ENCODE measurements at places on chromosomes 13 and 19.
A peak's percentile ranks its signal among the peaks of the same experiment; 100 is the strongest.

DNA sequence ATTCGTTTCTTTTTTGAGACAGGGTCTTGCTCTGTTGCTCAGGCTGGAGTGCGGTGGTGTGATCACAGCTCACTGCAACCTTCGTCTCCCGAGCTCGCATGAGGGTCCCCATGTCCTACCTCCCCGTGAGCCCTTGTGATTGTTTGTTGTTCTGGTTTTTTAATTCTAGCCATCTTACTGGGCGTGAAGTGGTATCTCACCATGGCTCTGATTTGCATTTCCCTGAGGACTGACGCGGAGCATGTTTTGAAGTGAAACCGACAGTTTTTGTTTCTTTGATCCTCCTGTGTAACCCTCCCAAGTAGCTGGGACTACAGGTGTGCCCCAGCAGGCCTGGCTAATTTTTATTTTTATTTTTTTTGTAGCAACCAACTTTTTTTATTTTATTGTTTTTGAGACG is 21.7 kb downstream of the GNG7 start:
- no peak for DNase-seq

GRCh38 chr13:46953941-46954340 is 57.1 kb upstream of the HTR2A start:
- DNase-seq, result no peak

- DNase-seq, result no peak
Measured at GRCh38 chr13:109166804-109167203, 537.4 kb downstream of the MYO16 start.

DNA sequence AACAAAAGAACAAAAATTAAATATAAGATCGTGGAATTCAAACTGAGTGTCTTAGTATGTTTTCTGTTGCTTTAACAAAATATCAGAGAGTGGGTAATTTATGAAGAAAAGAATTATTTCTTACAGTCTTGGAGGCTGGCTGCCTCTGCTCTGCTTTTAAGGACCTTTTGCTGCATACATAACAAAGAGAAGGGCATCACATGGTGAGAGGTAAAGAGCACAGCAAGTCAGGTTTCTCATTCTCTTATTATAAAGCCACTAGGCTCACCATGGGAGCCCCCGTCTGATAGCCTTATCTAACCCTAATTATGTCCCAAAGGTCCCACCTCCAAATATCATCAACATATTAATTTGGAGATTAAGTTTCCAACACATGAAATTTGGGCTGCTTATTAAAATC is 231.3 kb downstream of the SLITRK6 start:
- DNase-seq, result no peak

DNA sequence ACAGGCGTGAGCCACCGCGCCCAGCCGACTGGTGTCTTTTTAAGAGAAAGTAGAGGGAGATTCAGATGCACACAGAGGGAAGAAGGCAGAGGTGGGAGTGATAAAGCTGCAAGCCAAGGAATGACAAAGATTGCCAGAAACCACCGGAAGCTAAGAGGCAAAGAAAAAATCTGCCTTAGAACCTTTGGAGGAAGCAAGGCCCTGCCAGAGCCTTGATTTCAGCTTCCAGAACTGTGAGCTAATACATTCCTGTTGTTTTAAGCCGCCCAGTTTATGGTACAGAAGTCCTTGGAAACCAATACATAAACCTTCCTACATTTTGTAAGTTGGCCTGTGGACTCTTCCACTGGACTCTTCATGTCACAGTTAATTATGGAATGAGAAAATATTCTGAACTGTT is 71.7 kb upstream of the SOX21 start:
- no peak for DNase-seq

GRCh38 chr13:25588336-25589060 is 216.7 kb downstream of the ATP8A2 start:
- no peak for DNase-seq

DNA sequence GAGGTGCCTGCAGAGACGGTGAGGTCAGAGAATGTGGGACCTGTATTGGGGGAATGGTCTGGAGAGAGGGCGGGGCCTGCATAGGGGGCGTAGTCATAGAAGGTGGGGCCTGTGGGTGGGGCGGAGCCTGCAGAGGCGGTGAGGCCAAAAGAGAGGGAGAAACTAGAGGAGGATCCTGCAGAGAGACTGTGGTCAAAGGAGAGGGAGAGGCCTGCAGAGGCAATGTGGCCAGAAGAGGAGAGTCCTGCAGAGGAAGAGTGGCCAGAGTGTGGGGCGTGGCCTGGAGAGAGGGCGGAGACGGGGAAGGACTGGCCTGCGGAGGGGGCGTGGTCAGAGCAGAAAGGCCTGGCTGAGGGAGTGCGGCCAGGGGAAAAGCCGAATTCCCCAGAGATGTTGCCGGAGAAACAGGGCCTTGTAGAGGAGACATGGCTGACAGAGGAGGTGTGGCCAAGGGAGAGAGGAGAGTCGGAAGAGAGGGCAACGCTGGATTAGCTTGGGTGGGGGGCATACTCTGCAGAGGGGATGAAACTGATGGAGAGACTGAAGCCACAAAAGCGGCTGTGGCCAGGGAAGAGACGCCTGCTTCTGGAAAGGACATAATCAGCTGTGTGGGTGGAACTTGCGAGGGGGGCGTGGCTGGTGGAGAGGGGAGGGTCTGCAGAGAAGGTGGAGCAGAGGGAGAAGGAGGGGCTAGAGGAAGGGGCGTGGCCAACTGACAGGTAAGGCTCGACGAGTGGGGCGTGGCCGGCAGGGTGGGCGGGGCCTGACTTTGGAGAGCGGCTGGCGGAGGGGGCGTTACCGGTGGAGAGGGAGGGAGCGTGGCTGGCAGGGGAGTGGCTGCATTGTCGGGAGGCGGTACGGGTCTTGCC is 2.5 kb downstream of the PRR36 start:
- peak; percentile 72 for DNase-seq

DNA sequence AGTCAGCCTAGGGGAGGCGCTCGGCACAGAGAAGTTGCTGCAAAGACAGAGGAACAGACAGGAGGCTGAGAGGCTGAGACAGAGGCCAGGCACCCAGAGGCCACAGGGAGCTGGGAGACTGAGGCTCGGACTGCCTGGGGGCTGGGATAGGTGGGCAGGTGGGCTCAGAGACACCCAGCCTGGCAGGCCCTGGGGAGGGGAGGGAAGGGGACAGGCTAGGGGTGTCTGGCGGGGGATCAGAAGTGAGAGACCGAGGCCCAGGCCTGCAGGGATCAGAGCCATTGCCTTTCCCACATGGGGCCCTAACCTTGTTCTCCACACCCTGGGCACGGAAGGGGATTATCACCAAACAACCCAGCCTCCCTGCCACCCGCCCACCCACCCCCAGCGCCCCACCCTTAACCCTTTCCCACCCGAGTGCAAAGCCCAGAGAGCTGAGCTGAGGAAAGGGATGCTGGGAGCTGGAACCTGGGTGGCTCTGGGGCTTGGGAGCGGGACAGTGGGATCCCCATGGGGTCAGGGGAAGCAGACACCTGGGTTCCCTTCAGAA is 1.3 kb downstream of the NTN5 start:
- DNase-seq, result no peak

GRCh38 chr19:43765109-43765876 is 10.5 kb upstream of the SMG9 start:
- peak; percentile 63 for DNase-seq

DNA sequence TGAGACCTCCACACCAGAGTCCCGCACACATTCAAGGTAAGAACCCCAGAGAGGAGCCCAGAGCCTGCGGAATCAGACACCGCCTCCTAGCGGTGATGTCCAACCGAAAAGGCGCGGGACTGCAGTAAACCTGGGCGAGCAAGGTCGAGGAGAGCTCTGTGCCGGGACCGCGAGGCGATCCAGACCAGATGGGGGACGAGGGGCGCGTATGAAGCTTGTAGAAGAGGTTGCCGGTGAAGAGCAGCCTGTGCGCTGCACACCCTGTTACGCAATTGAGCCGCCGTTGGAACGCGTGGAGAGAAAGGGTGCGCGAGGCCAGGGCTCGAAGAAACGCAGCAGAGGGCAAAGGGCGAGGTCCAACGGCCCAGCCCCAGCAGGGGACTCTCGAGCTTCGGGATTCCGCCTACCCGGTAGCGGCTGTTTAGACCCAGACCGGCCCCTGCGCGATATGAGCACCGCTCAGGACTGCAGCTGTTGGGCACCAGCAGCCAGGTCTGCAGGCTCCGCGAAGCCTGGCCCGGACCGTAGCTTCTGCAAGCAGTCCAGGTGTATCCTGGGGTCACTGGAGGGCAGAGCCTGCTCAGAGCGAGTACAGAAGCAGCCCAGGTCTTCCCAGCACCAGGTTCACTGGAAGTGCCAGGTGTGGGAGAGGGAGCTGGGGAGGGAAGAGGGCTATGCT is 65.9 kb upstream of the ZNF599 start:
- DNase-seq, result no peak

DNA sequence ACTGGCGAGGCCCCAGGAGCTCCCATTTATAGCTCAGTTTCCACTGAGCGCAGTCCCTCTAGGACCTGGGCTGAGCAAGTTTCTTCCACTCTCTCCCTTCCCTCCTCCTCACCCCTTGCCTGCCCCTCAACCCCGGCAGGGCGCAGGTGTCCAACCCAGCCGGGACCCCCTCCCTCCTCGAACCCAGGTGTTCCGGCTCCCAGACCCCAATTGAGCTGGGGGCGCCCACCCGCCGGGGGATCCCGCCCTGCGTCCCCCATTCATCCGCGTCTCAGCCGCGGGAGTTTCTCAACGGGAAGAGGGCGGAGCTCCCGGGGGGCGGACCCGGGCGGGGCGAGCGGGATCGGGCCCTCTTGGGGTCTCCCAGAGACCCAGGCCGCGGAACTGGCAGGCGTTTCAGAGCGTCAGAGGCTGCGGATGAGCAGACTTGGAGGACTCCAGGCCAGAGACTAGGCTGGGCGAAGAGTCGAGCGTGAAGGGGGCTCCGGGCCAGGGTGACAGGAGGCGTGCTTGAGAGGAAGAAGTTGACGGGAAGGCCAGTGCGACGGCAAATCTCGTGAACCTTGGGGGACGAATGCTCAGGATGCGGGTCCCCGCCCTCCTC is at the start of gene KIRREL2:
KIRREL2 (plus strand) TSS at position 366 of the 604 bp plus-strand sequence; CDS start at position 575, 209 bp downstream.
- DNase-seq, result no peak

GRCh38 chr13:105928048-105928447 is 607.4 kb downstream of the EFNB2 start:
- no peak for DNase-seq

- DNase-seq, result no peak
Measured at GRCh38 chr13:47546391-47547225, 454.5 kb downstream of the SUCLA2 start.

DNA sequence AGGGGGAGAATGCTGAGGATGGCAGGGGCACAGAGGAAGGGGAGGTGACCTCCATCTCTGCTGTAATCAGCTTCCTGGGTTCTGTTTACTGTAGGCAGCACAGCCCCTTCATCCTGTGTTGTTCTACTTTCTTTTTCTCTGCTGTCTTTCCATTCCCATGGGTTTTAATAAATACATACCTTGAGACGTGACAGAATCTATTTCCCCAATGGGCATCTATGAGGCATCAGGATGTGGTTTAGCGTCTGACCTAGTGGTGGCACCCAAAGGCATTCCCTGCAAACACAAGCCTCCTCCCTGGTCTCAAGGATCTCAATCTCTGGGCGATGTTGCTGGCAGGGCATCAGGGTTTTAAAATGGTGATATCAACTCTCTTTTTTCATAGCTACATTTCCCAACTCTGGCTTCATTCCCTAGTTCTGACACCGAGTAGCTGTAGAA is 60.8 kb downstream of the ALOX5AP start:
- no peak for DNase-seq

DNA sequence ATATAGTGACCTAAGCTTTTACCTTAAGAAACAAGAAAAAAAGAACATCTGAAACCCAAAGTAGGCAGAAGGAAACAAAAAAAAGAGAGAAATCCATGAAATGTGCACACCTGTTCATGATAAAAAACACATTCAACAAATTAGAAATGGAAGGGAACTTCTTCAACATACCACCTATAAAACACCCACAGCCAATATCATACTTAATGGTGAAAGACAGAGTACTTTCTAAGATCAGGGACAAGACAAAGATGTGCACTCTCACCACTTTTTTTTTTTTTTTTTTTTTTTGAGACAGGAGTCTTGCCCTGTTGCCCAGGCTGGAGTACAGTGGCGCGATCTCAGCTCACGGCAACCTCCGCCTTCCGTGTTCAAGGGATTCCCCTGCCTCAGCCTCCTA is 29.2 kb downstream of the ZNF45 start:
- DNase-seq, result no peak

- no peak for DNase-seq
Measured at GRCh38 chr13:39682310-39682709, 26.8 kb downstream of the COG6 start.

GRCh38 chr19:39342647-39343305 is 555 bp downstream of the SAMD4B start:
- no peak for DNase-seq

DNA sequence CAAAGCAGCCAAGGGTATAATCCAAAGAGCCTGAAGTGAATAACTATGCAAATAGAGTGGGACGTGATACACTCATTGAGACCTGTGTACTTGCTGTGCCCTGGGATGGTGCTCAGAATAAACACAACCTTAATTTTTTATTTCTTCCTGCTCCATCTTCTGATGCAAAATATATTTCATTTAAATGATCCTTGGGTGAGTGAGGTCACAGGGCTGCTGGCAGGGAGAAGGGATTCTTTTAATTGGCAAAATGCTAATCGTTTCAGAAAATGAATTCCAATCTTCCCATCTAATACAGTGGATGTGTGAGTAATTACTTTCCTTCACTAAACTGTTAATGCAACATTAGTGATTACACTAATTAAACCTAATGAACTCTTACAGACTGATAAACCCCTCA is 63.5 kb downstream of the SIAH3 start:
- no peak for DNase-seq

DNA sequence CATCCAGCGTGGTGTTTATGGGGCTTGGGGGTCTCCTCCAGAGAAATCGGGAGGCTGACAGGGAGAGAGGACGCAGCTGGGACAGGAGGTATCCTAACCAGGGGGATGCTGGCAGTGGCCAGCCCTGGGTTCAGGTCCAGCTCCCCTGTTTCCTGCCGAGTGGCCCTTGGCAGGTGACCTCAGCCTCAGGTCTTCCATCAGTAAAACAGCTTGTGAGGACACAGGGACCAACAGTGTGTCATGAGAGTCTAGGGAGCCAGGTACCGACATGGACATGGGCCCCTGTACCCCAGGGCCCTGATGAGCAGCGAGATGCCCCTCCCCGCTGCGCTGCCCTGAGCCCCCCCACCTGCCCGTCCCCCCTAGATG is 19.6 kb downstream of the EVI5L start:
- no peak for DNase-seq

GRCh38 chr13:90270226-90270625 is 1077.3 kb upstream of the MIR17HG start:
- no peak for DNase-seq

DNA sequence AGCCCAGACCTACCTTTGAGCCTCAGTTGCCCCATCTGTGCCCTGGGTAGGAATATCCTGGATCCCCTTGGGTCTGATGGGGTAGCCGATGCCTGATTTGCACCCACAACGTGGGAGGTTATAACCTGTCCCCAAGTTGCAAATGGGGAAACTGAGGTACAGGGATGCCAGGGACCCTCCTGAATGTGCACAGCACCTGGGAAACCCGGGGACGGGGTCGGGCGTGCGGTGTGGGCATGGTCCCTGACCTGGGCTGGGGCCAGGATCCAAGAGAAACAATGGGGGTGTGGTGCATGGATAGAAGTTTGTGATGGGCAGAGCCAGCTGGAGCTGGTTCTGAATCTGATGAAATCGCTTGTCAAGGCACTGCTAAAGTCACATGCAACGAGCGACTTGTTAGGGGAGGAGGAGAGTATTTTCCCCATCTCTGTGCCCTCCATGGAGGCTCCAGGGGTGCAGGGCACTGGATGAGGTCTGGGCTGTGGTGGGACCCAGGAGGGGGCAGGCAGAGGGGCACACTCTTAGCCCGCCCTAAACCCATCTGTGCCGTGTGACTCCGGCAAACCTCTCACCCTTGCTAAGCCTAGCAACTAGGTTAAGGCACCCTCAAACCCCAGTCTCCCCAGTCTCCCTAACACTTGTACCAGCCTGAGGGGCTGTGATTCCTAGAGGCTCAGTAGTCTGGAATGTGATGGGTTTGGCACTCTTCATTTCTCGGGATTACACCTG is 749 bp downstream of the GDF15 start:
- DNase-seq, result no peak

All from stimulated activated CD4-positive, alpha-beta T cell treated with anti-CD3 and anti-CD28 coated beads, Interleukin-2, amount 100 ng/mL, for 4 hours (primary cell).